HT-29 (cell line): ENCODE measurements at places on chromosomes 12 and 14.

GRCh38 chr14:92490239-92490959 lies 23.2 kb upstream of the RIN3 start:
- DNase-seq: no peak

- no peak for DNase-seq
Measured at GRCh38 chr12:31021181-31021580, 52.5 kb upstream of the DDX11 start.

DNA sequence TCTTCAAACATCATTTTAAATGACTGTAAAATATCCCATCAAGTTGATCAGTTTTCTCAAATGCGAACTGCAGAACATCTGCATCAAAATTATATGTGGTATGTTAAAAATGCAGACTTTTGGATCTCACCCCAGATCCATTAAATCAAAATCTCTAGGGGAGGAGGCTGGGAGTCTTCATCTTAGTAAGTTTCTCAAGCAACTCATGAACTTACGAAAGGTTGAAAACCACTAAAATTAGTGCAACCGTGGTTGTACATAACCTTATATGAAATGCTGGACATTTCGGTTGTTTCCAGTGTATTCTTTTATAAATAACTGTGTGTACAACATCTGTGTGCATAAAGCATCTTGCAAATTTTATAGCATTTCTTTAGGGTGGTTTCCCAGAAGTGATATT lies 39.2 kb downstream of the ZFP36L1 start:
- DNase-seq: no peak

DNA sequence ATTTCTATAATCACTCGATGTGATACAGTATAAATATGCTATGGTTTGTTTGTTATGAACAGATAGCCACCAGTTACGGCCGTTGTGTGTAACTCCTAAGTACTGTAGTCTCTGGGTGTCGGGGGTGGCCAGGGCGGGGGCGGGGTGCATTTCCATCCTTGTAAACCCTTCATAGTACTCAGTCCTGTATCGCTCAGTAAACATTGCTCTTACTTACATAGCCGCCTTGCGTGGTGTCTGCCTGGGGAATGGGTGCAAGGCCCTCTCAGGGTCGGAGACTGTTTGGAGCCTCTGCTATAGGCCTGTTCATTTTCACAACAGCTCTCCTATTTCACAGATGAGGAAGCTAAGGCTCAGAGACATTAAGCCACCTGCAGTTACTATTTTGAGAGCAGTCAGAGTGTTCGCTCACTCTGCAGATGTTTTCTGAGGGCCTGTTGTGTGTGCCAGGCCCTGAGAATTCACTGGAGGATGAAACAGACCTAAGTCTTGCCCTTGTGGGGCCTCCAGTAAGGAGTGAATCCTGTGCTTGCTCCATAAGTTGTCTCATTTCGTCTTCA lies 42.5 kb downstream of the JDP2 start:
- DNase-seq: no peak

DNA sequence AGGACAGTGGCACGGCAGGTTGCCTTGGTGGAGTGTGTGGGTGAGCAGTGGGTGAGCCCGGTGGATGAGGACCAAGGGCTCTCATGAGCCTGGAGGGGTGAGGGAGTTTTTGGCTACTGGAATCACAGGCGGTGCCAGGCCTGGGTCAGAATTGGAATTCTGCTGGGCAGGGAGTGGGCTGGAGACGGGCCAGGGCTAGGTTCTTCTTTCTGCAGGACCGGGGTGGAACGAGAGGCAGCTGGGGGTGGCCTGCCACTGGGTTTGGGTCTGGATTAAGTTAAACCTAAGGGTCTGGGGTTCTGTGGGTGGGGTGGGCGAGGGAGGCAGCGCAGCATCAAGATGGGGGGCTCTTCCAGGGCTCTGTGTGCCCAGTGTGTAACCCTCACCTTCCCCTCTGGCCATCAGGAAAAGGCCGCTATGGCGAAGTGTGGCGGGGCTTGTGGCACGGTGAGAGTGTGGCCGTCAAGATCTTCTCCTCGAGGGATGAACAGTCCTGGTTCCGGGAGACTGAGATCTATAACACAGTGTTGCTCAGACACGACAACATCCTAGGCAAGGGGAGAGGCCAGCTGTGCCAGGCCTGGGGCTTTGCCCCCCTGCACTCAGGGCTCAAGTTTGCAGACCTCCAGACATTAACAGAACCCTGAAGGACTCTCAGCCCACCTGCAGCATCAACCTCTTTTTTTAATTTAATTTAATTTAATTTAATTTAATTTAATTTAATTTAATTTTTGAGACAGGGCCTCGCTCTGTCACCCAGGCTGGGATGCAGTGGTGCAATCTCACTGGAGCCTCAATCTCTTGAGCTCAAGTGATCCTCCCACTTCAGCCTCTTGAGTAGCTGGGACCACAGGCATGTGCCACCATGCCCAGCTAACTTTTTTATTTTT lies 7.0 kb downstream of the ACVRL1 start:
- DNase-seq: no peak

DNA sequence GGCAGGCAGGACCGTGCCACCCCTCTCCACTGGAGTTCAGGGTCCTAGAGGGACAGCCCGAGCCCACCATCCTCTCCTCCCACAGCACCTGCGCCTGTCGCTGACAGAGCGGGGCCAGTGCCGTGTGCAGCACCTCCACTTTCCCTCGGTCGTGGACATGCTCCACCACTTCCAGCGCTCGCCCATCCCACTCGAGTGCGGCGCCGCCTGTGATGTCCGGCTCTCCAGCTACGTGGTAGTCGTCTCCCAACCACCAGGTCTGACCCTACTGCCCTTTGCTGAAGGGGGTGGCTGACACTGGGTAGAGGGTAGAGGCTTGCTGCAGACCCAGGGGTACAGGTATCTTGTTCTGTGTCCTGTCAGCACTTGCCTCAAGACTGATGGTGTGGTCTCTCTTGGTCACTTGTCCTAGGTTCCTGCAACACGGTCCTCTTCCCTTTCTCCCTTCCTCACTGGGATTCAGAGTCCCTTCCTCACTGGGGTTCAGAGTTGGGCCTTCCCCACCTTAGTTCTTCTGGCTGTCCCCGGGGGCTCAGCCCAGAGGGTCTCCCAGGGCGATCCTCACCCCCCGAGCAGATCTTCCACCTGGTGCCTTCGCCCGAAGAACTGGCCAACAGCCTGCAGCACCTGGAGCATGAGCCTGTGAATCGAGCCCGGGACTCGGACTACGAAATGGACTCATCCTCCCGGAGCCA lies 42.0 kb downstream of the SH2B3 start:
- DNase-seq: no peak

GRCh38 chr12:34264110-34264509 lies 241.8 kb downstream of the ALG10 start:
- DNase-seq: no peak
